ENCODE measurements at places on chromosomes 4 and X.

GRCh38 chr4:171142639-171143038 is 670.6 kb upstream of the GALNTL6 start:
- DNase-seq = no peak

DNA sequence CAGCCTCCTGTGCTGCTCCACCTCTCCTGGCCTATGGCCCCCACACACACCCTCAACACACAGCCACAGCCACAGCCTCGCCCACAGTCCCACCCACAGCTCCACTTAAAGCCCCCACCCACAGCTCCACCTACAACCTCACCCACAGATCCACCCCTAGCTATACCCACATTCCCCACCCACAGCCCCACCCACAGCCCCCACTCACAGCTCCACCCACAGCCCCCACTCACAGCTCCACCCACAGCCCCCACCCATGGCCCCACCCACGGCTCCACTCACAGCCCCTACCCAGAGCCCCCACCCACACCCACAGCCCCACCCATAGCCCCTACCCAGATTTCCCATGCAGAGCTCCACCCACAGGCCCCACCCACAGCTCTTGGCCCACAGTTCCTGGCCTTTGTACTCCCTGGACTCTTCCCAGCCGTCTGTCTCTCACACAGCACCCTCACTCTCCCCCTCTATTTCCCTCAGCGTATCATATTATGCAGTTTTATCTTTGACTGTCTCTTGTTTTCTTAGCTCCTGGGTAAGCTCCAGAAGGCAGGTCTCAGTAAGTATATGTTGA is 322.5 kb downstream of the EVC2 start:
- DNase-seq = no peak

DNA sequence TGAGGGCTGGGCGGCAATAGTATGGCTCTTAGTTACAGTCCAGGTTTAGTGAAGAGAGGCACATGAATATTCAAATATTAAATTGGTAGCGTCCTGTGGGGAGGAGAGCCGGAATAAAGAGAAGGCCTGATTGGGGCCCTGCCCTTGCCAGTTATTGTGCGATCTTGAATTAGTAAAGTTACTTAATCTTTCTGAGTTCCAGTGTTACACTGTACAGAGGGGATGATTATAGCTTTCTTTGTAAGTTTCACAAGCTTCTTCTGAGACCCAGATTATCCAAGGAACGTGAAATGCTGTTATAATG is 1.2 kb downstream of the METAP1 start:
- no peak for DNase-seq

- no peak for DNase-seq
These were observed 12.7 kb downstream of the PRIMPOL start for GRCh38 chr4:184662236-184662635.

DNA sequence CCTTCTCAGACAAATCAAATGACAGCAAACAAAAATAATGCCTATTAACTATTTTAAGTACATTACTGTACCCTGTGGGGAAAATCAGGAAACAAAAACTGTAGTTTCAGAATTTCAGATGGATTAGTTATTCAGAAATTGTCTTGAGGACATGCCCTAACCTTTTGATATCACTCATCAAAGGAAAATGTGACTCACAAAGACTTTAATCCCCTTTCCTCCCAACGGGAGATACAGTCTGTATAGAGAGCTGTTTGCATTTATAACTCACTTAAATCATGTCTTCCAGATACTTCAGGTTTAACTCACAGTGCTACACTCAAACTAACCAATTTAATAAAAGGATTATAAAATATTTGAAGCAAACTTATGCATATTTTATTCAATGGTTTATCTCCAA is 304.0 kb downstream of the MAPK10 start:
- DNase-seq = no peak

DNA sequence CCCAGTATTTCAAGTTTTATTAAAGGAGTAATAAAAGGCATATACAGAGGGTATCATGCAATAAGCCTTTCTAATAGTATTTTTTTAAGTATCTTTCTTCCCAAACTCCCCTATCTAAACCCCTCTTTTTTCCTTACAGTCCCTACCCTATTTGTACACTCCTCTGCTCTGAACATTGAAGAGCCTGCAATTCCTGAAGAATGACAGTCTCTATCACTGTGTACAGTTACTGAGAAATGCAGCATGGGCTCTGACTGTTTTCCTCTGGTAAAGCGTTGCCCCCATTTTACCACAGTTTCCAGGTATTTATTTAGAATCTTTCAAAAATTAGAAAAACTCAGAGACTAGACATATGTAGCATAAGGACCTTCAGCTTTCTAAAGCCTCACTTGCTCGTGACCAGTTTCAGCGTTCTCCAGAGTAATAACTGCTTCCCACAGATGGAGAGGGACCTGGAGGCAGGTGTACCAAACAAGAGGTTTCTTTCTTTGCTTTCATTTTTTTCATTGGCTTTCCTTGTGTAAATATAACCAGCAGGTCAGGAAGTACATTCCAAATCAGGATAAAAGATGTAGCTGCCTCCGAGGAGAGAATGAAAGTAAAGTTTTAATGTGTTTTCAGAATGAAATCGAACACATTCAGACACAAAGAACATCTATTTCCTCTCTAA is 230.8 kb downstream of the CFAP299 start:
- no peak for DNase-seq

- DNase-seq = no peak
These were observed 377.8 kb downstream of the KLHL4 start for GRCh38 chrX:87895421-87895820.

DNA sequence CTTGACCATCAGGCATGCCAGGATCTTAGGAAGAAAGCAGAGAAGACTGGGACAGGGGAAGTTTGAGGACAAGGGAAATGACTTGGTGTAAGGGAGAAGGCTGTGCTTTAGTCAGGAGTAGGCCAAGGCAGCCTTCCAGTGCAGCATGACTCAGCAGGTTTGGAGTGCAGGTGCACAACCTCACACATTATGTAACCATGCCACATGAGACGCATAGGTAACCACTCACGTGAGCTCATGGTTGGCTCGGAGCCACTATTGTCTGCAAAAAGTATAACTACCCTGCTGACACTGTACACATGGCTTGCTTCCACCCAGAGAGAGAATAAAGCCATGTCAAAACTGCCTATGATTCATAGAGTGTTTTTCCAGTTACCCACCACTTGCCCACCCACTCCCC is 715.9 kb downstream of the SMARCA1 start:
- DNase-seq = no peak

GRCh38 chr4:84574069-84574720 is 8.7 kb upstream of the CDS1 start:
- DNase-seq = no peak

- no peak for DNase-seq
These were observed 108.7 kb upstream of the PLS3 start for GRCh38 chrX:115452251-115452650.

GRCh38 chr4:5050520-5051277 is 581 bp upstream of the STK32B start:
- DNase-seq = peak; percentile 77

DNA sequence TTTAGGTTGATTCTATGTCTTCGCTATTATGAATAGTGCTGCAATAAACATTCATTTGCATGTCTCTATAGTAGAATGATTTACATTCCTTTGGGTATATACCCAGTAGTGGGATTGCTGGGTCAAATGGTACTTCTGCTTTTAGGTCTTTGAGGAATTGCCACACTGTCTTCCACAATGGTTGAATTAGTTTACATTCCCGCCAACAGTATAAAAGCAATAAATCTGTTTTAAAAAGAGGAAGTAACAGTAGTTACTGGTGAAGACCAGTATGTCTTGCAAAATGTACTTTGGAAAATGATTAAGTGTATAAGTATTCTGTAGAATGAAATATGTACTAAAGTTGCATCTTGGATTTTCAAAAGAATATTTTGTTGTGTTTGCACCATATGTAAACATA is 77.3 kb downstream of the SHROOM4 start:
- DNase-seq = no peak

- DNase-seq = no peak
These were observed 26.6 kb downstream of the PLAC1 start for GRCh38 chrX:134631426-134632346.

GRCh38 chr4:105990933-105991332 is 95.7 kb downstream of the NPNT start:
- peak; percentile 6 for DNase-seq

- DNase-seq = no peak
These were observed 50.8 kb downstream of the DTHD1 start for GRCh38 chr4:36332023-36332781.

GRCh38 chrX:115427861-115428410 is 133.0 kb upstream of the PLS3 start:
- DNase-seq = no peak

DNA sequence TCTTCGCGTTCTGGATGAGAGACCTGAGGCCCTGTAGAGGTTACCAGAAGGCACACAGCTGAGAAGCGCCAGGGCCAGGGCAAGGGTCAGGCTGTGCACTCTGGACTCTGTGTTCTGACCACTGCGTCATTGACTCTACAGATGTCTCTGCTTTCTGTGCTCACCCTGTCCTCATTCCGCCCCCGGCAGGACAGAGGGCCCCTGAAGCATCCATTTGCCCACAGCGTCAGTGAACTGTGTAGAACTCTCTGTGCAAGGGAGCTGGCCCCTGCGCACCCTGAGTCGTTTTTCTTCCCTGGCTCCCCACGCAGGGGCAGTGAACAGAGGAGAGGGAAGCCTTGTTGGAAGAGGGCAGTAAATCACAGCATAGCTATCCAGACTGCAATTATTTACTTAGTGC is 6.1 kb upstream of the WAS start:
- no peak for DNase-seq

DNA sequence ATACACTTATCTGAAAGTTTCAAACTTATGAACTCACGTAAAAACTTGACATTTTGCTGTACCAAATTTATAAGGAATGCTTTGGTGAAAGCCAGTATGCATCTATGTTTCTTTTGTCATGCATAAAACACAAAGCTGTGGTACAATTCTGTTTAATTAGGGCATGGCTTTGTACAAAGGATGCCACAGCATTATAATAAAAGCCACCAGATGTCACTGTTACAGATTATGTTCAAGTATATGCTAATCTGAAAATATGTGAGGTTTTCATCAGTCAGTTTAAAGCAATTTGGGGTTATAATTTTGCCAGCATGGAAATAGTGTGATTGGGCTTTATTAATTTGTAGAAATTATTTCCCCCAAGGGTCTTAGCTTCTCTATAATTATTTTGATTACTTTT is 69.0 kb downstream of the ATOH1 start:
- no peak for DNase-seq

DNA sequence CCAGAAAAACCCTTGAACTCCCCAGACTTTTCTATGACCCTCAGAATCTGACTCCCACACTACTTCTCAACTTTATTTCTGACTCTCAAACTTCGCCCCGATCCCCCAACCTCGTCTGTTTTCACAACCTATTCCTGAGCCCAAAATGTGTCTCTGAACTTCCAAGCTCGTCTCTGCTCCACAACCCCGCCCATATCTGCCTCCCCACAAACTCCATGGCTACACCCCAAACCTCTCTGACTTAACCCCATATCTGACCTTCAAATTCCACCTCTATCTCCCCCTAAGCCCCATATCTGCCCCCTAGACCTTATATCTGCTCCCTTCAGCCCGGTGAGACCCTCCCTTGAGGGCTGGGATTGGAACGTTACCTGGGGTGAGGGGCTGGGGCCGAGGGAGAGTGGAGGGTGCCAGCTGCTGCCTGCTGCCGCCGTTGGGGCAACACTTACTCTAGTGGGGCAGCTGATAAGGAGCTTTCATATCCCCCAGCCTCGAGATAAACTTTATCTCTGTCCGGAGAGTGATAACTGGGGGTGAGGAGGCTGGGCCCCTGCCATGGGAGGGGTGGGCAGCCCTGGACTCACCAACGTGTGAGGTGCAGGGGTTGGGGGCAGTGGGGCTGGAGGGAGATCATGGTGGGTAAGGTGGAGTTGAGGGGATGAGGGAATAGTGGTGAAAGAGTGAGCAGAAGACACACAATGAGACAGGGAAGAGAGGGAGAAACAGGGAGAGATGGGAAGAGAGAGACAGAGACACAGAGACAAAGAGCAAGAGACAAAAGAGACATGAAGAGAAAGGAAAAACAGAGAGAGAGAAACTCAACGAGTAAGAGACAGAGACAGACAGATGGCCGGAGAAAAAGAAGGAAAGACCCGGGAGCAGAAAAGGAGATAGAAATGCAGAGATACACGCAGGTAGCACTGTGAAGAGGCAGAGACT is 1.4 kb downstream of the GATA1 start:
- DNase-seq = no peak

GRCh38 chrX:3161681-3162080 is 120.4 kb downstream of the ARSF start:
- no peak for DNase-seq

DNA sequence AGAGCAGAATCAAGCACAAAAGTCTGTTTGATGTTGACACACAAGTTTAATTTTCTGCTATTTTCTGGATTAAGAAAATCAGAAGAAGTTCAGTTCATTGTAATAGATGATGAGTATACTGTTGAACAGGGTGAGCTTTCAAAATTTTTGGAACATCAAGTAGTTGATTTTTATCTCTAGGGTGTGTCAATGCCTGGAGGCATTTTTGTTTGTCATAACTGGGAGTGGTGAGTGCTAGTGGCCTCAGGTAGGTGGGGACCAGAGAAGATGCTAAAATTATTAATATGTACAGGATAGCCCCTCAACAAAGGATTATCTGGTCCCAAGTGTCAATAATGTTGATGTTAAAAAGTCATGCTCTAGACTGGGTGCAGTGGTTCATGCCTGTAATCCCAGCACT is 279.7 kb upstream of the GNPDA2 start:
- no peak for DNase-seq

GRCh38 chrX:30593440-30594200 is 16.1 kb upstream of the TASL start:
- no peak for DNase-seq

GRCh38 chr4:88606832-88607231 is 14.6 kb downstream of the HERC3 start:
- no peak for DNase-seq

DNA sequence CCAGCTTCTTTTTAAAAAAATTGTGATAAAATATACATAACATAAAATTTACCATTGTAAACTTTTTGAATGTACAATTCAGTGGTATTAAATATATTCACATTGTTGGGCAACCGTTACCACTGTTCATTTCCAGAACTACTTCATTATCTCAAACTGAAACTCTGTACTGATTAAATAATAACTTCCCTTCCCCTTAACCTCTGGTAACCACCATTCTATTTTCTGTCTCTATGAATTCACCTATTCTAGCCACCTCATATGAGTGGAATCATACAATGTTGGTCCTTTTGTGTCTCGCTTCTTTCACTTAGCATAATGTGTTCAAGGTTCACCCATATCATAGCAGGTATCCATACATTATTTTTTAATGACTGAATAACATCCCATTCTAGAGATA is 8.3 kb downstream of the GPR50 start:
- DNase-seq = no peak

DNA sequence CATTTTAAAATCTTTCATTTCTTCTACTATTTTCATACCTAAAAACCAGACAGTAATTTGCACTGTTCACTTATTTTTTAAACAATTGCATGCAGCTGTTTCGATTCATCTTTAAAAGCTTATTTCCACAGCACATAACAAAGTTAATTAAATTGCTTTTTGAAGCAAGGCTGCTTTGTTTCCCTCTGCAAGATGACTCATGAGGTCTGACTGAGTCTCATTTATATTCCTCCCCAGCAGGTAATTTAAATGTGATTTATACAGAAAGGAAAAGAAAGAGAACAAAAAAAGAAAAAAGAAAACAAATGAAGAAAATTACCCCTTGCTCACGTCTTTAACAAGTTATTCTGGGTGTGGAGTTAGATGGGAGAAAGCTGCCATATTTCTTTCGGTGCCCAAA is 22.8 kb downstream of the VMA21 start:
- DNase-seq = no peak

- no peak for DNase-seq
These were observed 1538.2 kb downstream of the TECRL start for GRCh38 chr4:62871078-62871477.

All from frontal cortex (tissue), 4 donors.